ENCODE measurements at places on chromosomes 1 and 21.
A peak's percentile ranks its signal among the peaks of the same experiment; 100 is the strongest.

DNA sequence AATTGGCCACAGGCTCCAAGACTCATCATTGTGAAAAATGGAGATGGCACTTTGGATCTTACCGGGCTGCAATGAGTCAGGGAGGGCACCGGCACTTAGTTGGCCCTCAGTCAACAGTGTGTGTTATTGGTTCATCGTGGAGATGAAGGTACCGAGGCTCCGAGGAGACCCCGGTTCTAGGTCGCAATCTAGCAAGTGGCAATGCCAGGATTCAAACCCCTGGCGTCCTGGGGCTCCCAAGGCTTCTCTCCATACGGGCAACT lies 49.0 kb upstream of the ACOT11 start:
- no peak for DNase-seq

GRCh38 chr1:210475806-210476205 lies 147.1 kb downstream of the HHAT start:
- DNase-seq: no peak

GRCh38 chr1:60612790-60613189 lies 469.6 kb upstream of the NFIA start:
- DNase-seq: no peak

DNA sequence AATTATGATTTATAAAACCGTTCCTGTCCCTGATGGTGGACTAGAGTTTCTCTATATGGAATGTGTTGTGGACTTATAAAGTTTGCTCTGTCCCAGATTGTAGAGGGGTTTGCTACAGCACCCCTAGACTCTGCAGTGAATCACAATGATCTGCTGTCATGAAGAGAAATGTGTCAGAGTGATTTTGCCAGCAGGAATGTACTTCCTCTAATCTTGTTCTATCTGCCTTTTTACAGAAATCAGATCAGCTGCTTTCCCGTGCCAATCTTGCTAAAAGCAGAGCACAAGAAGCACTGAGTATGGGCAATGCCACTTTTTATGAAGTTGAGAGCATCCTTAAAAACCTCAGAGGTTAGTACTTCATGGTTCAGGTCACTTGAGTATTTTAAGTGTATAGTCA lies 52.0 kb downstream of the LAMC2 start:
- DNase-seq: no peak

DNA sequence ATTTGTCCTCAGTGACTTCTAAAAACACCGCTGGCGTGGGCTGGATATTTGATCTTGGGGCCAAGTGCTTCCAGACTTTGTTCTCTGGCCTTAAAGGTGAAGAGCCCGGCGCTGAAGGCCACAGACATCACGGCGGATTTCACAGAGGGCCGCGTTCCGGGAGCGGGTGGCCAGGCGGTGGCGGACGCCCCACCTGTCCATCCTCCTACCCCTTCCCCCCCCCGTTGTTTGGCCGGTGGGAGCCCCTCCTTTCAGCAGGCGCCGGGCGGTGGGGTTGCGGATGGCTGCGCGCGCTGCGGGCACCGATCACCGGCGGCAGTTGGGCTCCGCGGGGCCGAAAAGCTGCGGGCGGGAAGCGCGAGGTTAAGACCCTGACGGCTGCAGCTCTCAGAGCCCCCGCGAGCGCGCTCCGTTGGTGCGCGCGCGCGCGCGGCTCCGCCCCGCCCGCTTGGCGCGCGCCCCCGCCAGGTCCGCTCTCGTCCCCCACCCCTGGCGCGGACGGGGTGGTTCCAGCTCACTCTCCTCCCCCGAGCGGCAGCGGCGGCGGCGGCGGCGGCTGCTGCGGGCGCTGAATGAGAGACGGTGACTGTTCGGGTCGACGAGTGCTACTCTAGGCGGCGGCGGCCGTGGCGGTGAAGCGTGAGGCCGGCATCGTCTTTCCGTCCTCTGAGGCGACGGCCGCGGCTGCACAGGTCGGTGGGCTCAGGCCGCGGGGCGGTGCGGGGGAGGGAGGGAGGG lies at the start of gene RALGPS2:
Gene RALGPS2, plus strand, starts transcription at position 517 of the 738 bp plus-strand sequence. CDS start 51,521 bp downstream, outside the sequence.
- DNase-seq: peak; percentile 76

- no peak for DNase-seq
These were observed 31.9 kb upstream of the SLC19A2 start for GRCh38 chr1:169517558-169518186.

- DNase-seq: no peak
These were observed 82.0 kb upstream of the NFIA start for GRCh38 chr1:61000327-61000726.

DNA sequence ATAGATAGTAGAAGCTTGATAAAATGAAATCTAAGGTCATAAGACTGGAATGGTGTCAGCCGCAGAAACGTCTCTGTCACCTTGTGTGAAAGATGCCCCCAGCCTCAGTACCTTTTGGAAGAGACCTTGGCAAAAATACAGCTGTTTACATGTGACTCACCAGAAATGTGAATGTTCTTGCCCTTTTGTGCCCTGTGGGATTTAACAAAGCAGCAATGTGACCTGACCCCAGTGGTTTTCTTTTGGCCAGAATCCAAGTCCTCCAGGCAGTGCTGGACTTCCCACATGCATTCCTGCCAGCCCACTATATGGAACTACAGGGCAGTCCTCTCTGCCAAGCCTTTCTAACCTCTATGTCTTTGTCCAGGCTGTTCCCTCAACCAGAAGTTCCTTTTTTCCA lies 27.2 kb upstream of the LRRC8C start:
- no peak for DNase-seq

DNA sequence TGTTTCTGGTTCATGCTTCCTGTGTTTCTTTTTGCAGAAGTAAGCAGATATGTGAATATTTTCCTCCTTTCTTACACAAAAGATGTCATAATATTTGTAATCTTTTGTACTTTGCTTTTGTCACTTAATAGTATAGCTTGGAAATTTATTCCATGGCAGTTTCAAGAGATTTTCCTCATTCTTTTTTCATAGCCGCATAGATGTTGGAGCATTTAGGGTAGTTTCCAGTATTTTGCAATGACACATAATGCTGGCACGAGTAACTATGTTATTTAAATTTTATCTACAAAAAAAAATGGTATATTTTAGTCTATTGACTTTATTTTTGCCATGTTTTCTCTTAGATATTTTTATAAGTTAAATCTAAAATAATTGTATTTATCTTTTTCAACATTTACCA lies 40.7 kb downstream of the AGO3 start:
- no peak for DNase-seq

GRCh38 chr1:36560621-36561360 lies 78.1 kb upstream of the CSF3R start:
- no peak for DNase-seq

- peak; percentile 37 for DNase-seq
These were observed 997 bp downstream of the IFNAR2 start for GRCh38 chr21:33230545-33231324.

DNA sequence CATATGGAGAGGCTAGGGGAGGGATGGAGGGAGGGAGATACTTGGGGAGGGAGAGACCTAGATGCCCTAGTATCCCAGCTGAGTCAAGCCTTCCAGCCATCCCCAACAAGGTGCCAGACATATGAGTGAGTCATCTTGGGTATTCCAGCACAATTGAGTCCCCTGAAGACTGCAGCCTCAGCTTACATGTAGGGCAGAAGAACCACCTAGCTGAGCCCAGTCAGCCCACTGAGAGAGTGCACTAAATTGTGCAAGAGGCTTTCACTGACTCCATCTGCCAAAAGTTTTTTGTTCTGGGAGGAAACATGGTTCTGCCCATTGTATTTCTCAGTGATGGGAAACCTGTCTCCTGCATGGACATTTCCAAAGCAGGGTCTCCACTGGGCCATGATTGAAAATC lies 76.4 kb downstream of the FOXD2 start:
- DNase-seq: no peak

DNA sequence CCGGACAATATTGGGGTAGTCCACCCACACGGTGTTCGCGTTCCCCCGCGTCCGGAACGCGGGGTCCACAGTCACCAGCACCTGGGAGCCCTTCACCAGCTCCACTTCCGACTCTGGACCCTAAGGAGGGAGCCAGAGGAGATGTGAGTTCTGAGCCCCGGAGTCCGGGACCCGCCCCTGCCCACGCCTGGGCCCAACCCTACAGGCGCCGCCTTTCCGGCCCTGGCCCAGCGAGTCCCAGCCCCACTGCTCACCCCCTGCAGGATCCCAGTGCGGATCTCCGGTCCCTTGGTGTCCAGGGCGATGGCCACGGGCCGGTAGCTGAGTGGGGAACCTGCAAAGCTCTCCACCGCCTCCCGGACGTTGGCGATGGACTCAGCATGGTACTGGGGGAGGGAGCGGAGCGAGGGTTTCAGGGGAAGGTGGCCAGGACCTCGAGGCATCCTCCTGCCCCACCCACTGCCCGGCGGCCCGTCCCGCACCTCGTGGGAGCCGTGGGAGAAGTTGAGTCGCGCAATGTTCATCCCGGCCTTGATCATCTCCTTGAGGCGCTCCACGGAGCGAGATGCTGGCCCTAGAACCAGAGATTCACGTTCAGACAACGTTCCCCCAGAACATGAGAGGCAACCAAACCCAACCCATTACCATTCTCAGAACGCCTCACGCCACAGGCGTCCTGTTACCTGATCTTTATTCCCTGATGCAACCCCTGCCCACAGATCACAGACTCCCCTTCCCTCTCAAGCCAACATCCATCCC lies 5.9 kb downstream of the PKLR start:
- no peak for DNase-seq

DNA sequence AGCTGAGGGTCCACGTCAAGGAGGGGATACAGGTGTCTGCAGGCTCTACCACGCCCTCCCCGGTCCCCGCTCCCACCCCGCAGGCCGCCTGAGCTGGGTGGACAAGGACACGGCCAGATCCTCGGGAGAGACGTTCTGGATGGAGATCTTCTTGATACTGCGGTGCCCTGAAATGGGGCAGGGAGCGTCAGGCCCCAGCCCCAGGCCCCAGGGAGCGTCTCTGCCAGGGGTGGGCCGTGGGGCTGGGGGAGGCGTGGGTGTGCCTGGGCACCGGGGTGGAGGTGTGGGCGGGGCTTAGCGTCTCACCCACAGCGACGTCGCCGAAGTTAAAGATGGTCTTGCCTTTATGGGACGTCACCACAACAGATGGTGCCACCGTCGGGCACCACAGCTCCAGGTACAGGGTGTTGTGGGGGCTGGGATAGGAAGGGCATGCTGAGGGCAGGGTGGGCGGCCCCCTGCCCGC lies 7.3 kb upstream of the TMEM52 start:
- DNase-seq: no peak

DNA sequence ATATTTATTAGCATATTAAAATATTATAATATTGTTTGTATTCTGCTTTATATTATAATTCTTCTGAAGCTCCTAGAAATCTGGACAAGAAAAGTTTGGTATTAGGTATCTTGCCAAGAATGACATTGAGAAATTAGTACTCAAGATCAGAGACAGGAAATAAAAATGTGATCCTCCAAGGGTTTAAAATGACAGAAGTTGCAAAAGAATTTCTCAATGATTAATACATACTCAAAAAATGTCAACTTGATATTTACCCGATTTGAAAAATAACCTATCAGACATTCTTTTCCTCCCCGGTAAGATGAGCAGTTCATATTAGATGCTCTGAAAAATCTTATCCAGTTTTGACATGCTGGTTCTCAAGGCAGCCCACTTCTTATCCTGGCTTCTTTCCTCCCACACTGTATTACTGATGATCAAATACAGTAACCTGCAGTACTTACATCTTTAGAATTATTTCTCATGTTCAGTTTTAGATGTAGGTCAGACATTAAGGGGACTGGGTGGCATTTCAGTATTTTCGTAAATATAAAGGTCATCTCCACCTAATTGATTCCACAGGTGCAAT lies 55.3 kb downstream of the CACHD1 start:
- no peak for DNase-seq

GRCh38 chr1:243256590-243256989 lies 749 bp downstream of the SDCCAG8 start:
- no peak for DNase-seq

- no peak for DNase-seq
These were observed 1530.1 kb upstream of the TPTE start for GRCh38 chr21:8991088-8991907.

DNA sequence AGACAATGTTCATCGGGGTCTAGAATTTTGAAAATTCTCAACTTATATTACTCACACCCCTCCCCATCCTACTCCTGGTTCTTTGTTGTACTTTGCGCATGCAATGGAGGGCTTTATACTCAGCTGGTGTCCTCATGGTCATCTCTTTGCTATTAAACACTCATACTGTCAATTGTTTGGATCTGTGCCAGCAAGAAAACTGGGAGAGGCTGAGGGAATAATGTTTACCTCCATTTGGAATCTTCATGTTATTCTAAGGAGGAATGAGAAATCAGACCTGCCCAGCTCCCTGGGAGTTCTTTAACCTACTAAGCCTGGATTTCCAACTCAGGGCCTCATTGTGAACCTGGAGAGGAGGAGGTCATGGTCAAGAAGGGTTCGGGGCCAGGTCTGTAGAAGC lies 143.9 kb upstream of the DNAH14 start:
- no peak for DNase-seq

GRCh38 chr1:27218736-27219135 lies 15.7 kb upstream of the WDTC1 start:
- DNase-seq: no peak

DNA sequence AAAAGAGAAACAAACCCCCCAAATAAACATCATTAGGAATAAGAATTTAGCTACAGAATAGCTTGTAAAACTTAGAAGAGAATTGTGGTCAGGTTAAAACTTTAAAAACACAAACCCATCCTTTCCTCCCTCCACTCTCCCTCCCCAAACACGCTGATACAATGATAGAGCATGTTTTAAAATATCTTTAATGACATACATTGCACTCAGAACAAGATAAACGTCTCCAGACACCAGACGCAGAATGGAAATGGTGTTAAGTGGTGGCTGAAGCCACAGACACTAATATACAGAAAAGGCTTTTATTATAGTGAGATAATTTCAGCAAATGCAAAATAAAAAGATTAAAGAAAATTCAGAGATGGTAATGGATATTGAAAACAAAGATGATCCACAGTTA lies 58.9 kb upstream of the SAMD13 start:
- DNase-seq: no peak

DNA sequence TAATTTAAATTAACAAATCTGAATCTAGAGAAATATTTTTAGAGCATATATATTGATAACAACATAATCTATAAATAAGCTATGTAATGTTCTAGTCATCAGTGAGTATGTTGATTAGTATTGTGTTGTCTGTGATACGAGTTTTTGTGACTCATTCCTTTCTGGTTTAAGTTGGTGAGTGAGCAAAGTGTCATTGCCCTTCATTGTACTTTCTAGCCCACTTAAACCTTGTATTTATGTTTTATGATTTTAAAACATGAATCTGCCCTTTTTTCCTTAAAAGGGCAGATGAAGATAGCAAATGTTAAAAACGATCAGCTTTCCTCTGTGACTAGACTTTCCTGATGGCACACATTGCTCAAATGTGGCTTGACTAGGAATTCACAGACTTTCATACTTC lies 38.5 kb downstream of the MACO1 start:
- no peak for DNase-seq

- DNase-seq: peak; percentile 44
These were observed 30.6 kb downstream of the C2CD2 start for GRCh38 chr21:41923186-41923585.

GRCh38 chr1:54234284-54234683 lies 34.3 kb downstream of the MRPL37 start:
- DNase-seq: no peak

GRCh38 chr1:157124855-157125254 lies 13.3 kb downstream of the ETV3 start:
- no peak for DNase-seq
